Muscle of leg (tissue), 16 donors: ENCODE measurements at places on chromosomes 6 and 20. TPM values are rescaled to one million over a fixed set of nuclear protein-coding genes. Genes with fewer than 3 reads are reported as not detected.

DNA sequence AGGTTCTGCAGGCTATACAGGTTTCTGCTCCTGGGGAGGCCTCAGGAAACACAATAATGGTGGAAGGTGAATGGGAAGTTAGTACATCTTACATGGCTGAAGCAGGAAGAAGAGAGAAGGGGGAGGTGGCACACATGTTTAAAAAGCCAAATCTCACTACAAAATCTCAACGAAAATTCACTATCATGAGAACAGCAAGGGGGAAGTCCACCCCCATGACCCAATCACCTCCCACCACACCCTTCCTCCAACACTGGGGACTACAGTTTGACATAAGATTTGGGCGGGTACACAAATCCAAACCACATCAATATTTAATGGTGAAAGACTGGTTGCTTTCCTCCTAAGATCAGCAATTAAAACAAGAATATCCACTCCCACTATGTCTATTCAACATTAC is 13.8 kb upstream of the POLR1H start:
- H3K27me3 ChIP-seq: no peaks in the 10 kb centered on the region
- H3K4me3 ChIP-seq: no peak overlapping the region
- DNase-seq: no peak
- no peak overlapping the region for H3K27ac ChIP-seq

DNA sequence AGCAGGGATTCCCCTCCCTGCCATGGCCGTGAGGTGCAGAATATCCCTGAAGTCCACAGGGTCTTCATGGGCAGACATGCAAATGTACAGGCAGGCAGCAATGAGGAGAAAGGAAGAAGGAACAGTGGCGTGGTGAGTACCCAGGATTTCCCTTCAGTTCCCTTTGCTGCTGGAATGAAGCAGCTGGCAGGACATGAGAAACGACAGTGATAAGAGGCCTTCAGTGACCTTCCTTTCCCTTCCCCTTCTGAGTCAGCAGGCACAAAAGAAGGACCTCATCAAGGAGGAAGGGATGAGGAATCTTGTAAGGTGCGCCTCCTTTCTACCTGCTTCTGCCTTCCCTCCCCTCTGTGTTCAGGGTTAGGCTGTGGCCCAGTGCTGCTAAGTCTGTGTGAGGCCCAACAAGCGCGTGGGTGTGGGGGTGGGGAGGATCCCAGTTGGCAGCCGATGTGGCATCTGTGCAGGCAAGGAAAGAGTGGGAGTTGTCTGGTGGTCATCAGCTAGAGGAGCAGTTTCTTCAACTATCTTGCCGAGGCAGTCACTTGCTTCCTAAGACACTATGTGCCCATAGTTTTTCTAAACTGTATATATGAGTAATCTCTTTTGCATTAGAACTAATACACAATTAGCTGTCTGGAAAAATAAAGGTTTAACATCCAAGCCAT is 29.5 kb upstream of the FBXO9 start:
- no peak overlapping the region for H3K4me3 ChIP-seq
- no peaks in the 10 kb centered on the region for H3K27me3 ChIP-seq
- H3K36me3 ChIP-seq: peaks cover 39% of the 10 kb centered on the region
- no peak overlapping the region for H3K27ac ChIP-seq
- peaks cover 15% of the 10 kb centered on the region for H3K4me1 ChIP-seq

- no peaks in the 10 kb centered on the region for H3K4me1 ChIP-seq
- DNase-seq: no peak
- no peak overlapping the region for H3K27ac ChIP-seq
These were observed 174.4 kb downstream of the OGFRL1 start for GRCh38 chr6:71463061-71463460.

- DNase-seq: no peak
- H3K36me3 ChIP-seq: peaks cover 28% of the 10 kb centered on the region
- H3K4me3 ChIP-seq: no peak overlapping the region
- peaks cover 29% of the 10 kb centered on the region for H3K4me1 ChIP-seq
- no peak overlapping the region for H3K27ac ChIP-seq
- no peaks in the 10 kb centered on the region for H3K27me3 ChIP-seq
These were observed 7.4 kb downstream of the STK35 start for GRCh38 chr20:2108987-2109386.

DNA sequence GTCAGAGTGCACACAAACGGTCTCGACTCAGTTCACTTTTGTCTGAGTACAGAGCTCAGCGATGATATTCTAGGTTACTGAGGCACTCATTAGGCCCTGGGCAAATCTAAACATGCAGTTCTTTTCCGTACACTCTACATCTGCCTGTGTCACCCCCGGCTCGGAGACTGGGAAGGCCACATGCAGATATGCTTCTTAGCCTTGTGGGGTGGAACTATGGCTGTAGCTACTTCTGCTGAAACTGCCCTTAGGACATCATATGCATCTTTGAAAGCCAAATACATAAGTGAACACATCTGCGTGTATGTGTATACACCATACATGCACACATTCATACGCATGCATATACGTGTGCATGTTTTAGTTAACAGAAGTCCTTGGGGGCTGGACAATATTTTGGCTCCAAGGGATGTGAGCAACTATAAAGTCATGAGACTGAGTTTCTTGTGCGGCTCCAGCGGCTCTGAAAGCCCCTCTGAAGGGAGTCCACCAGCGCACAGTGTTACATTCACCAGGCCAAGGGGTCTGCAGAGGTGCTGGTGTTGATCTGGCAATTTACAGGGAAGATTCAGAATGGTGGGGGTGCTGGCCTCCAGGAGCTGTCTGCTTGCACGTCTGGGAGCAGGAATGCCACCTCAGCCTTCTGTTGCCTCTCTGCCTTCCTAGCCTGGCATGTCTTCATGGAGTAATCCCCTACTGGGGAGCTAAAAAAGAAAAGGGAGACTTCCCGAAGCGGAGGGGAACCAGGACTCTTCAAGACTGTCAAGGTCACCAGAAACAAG is 31.6 kb downstream of the PSMG4 start:
- DNase-seq: no peak
- H3K27ac ChIP-seq: no peak overlapping the region
- H3K4me3 ChIP-seq: no peak overlapping the region
- H3K4me1 ChIP-seq: peaks cover 14% of the 10 kb centered on the region
- no peaks in the 10 kb centered on the region for H3K36me3 ChIP-seq

DNA sequence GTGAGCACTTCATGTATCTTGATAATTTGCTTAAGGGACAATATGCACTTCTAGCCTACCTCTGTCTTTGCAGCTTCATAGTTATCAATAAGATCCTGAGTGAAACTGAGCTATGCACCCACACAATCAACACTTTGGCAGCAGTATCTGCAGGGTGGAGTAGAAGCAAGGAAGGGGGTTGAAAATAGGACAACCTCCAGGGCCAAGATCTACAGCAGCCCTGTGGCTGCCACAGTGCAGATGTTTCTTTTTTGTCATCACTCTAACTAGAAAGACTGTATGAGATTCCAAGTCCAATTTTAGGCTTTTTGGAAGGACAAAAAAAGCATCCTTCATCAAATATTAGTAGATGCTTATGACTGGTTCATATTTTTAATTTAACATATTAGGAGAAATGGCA is 336.1 kb upstream of the CITED2 start:
- H3K27me3 ChIP-seq: no peaks in the 10 kb centered on the region
- H3K27ac ChIP-seq: no peak overlapping the region
- no peaks in the 10 kb centered on the region for H3K4me1 ChIP-seq
- no peak overlapping the region for H3K4me3 ChIP-seq
- DNase-seq: no peak
- no peaks in the 10 kb centered on the region for H3K36me3 ChIP-seq

GRCh38 chr6:138765896-138766655 is 7.5 kb upstream of the CCDC28A start:
- H3K36me3 ChIP-seq: no peaks in the 10 kb centered on the region
- H3K4me1 ChIP-seq: no peaks in the 10 kb centered on the region
- H3K4me3 ChIP-seq: no peak overlapping the region
- no peaks in the 10 kb centered on the region for H3K27me3 ChIP-seq
- no peak overlapping the region for H3K27ac ChIP-seq
- peak; percentile 47 for DNase-seq

DNA sequence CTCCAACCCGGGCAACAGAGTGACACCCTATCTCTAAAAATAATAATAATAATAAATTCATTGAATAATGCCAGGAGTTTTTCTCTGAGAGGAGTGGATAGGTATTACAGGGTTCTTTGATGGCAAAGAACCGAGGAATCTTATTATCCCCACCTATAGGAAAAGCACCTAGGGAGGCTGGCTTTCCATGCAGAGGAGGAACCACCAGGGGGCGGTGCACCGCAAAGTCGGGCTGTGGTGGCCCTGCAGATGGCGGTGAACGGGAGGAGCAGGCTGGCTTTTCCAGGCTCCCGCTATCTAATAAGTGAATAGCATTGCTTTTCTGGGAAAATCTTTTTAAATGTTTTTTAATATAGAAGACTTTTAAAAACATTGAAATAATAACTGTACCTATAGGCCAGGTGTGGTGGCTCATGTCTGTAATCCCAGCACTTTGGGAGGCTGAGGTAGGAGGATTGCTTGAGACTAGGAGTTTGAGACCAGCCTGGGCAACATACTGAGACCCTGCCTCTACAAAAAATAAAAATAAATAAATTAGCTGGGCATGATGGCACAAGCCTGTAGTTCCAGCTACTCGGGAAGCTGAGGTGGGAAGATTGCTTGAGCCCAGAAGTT is 864.2 kb downstream of the KIF16B start:
- H3K27me3 ChIP-seq: no peaks in the 10 kb centered on the region
- no peak overlapping the region for H3K4me3 ChIP-seq
- H3K36me3 ChIP-seq: no peaks in the 10 kb centered on the region
- H3K27ac ChIP-seq: no peak overlapping the region
- H3K4me1 ChIP-seq: no peaks in the 10 kb centered on the region

GRCh38 chr20:41592516-41593216 is 25.5 kb downstream of the CHD6 start:
- H3K4me1 ChIP-seq: no peaks in the 10 kb centered on the region
- no peaks in the 10 kb centered on the region for H3K27me3 ChIP-seq
- no peak overlapping the region for H3K4me3 ChIP-seq
- no peak for DNase-seq
- H3K36me3 ChIP-seq: peaks cover 2% of the 10 kb centered on the region

- H3K27me3 ChIP-seq: no peaks in the 10 kb centered on the region
- no peak overlapping the region for H3K4me3 ChIP-seq
- DNase-seq: peak; percentile 76
- no peaks in the 10 kb centered on the region for H3K4me1 ChIP-seq
- H3K36me3 ChIP-seq: no peaks in the 10 kb centered on the region
- H3K27ac ChIP-seq: no peak overlapping the region
These were observed 281.0 kb upstream of the EYS start for GRCh38 chr6:65988006-65988405.

GRCh38 chr6:52420668-52421358 is 671 bp downstream of the EFHC1 start:
- DNase-seq: peak; percentile 70
- no peaks in the 10 kb centered on the region for H3K27me3 ChIP-seq
- H3K4me3 ChIP-seq: peak overlapping the region; percentile 93
- peaks cover 25% of the 10 kb centered on the region for H3K4me1 ChIP-seq
- H3K36me3 ChIP-seq: no peaks in the 10 kb centered on the region
- H3K27ac ChIP-seq: peak overlapping the region; percentile 91

- H3K27me3 ChIP-seq: no peaks in the 10 kb centered on the region
- H3K4me3 ChIP-seq: no peak overlapping the region
- no peak for DNase-seq
- no peaks in the 10 kb centered on the region for H3K4me1 ChIP-seq
- no peak overlapping the region for H3K27ac ChIP-seq
These were observed 397.7 kb downstream of the RFPL4B start for GRCh38 chr6:112744827-112745226.

GRCh38 chr6:139766796-139767195 is 392.3 kb upstream of the CITED2 start:
- H3K27me3 ChIP-seq: no peaks in the 10 kb centered on the region
- peaks cover 8% of the 10 kb centered on the region for H3K4me1 ChIP-seq
- no peak for DNase-seq
- no peak overlapping the region for H3K27ac ChIP-seq

- no peaks in the 10 kb centered on the region for H3K27me3 ChIP-seq
- peak; percentile 54 for DNase-seq
- H3K4me1 ChIP-seq: peaks cover 33% of the 10 kb centered on the region
- peak overlapping the region; percentile 2 for H3K27ac ChIP-seq
These were observed 190.4 kb upstream of the ARG1 start for GRCh38 chr6:131382631-131383030.

GRCh38 chr6:157978021-157978783 is 3.5 kb upstream of the SYNJ2 start:
- H3K36me3 ChIP-seq: no peaks in the 10 kb centered on the region
- H3K27ac ChIP-seq: no peak overlapping the region
- H3K4me3 ChIP-seq: no peak overlapping the region
- H3K27me3 ChIP-seq: peaks cover 7% of the 10 kb centered on the region
- peaks cover 11% of the 10 kb centered on the region for H3K4me1 ChIP-seq
- DNase-seq: no peak

DNA sequence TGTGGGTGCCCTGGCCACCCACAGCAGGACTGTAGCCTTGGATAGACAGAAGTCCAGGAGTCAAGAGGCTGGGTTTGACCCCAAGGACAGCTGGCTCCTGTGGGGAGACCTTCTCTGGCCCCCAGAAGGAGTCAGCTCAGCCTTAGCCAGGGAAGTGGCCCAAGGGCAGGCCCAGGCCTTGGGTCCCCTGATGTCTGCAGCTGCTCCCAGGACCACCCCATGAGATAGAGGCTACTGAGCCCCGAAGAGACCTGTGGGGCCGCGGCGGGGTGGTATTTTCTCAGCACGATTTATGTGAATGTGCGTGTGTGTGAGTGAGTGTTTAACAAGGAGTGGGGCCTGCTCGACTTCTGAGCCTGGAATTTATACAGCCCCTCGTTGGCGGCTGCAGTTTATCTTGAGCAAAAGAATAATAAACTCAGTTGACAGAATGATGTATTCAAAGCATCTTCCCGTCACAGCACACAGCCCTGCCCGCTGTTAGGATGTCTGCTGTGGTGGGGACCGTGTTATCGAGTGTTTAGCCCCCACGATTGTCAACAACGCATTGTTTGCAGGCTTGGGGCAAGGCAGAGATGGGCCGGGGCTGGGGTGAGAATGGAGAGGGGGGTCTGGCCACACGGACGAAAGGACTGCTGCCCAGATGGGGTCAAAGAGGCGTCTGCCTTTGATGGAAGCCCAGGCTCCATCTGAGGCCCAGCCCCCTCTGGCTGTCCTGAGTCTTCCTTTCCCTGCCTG is 163.3 kb downstream of the VEGFA start:
- no peaks in the 10 kb centered on the region for H3K36me3 ChIP-seq
- no peaks in the 10 kb centered on the region for H3K27me3 ChIP-seq
- peaks cover 10% of the 10 kb centered on the region for H3K4me1 ChIP-seq
- no peak overlapping the region for H3K4me3 ChIP-seq
- no peak for DNase-seq
- no peak overlapping the region for H3K27ac ChIP-seq

- DNase-seq: peak; percentile 47
- H3K4me1 ChIP-seq: peaks cover 10% of the 10 kb centered on the region
- no peak overlapping the region for H3K4me3 ChIP-seq
- peaks cover 2% of the 10 kb centered on the region for H3K36me3 ChIP-seq
These were observed 2.7 kb upstream of the RBM24 start for GRCh38 chr6:17278289-17279063.

GRCh38 chr6:142275236-142276006 is 26.4 kb upstream of the ADGRG6 start:
- H3K27ac ChIP-seq: no peak overlapping the region
- no peaks in the 10 kb centered on the region for H3K4me1 ChIP-seq
- no peak overlapping the region for H3K4me3 ChIP-seq
- no peaks in the 10 kb centered on the region for H3K27me3 ChIP-seq

NDUFAF4 gene
- total RNA-seq: 30.0 TPM

SNX3 gene
- 135 TPM for total RNA-seq

ULBP3 gene
- 3.9 TPM for total RNA-seq

HMGCLL1 gene
- 9.2 TPM for total RNA-seq

HLA-DQB2 gene
- 0.18 TPM for total RNA-seq

CCN6 gene
- 0.09 TPM for total RNA-seq

GTSF1L gene
- not detected for total RNA-seq

ASIP gene
- 0.27 TPM for total RNA-seq

IPCEF1 gene
- total RNA-seq: 1.4 TPM
